ENCODE measurements at places on chromosomes 6 and 20.
A peak's percentile ranks its signal among the peaks of the same experiment; 100 is the strongest.

GRCh38 chr20:13305284-13305683, 84.2 kb downstream of the ISM1 start:
- no peak for DNase-seq

GRCh38 chr20:1075616-1076015, 42.8 kb upstream of the PSMF1 start:
- DNase-seq, result no peak

GRCh38 chr20:36629719-36630681, 16.0 kb downstream of the SLA2 start:
- no peak for DNase-seq

- DNase-seq, result peak; percentile 70
Measured at GRCh38 chr6:132819405-132820161, 5.2 kb downstream of the RPS12 start.

DNA sequence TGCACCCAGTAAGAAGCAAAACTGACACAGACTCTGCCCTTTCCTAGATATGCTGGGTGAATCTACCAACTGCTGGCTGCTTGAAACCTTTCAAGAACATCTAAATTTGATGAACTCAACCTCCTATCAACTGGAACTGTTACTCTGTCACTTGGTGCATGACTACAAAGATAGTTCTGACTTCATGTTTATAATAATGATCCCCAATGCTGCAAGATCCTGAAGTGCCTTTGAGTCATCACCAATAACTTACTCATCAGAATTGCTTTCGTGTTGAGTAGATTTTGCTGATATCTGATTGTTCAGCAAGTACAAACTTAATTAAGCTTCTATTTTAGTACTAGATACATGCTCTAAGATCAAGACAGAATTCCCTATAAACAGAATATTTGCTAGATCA, 100.2 kb upstream of the ARMC2 start:
- DNase-seq, result no peak

DNA sequence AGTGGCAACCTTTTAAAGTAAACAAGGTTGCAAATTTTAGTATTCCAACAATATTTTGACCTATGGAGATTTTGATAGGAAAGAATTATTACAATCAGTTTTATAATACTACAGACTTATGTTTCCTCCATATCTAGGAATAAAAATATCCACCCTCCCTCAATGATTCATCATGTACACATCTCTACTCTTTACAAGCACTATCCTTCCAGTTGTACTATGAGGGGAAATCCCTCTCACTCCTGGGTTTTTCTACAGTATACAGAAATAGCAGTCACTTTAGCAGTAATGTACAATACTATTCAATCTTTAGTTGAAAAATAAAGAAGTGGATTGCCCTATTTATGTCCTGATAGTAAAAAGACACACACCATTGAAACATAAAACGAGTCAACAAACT, 46.3 kb upstream of the SCML4 start:
- no peak for DNase-seq

DNA sequence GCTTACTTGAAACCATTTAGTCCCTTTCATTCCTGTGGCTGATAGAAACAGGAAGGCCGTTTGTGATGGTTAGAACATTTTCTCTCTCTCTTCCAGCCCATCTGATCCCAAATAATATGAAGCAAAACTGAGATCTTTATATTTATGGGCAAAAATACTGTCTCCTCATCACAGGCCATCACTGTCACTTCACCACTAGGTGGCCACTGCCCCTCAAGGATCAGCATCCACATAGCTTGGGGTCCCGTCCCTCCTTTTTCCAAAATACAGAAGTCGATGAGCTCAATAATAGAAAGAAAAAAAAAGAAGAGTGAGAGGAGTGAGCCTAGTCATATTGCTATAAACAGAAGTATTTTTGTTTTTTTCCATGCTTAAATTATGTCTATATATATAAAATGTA, 46.4 kb upstream of the LAMP5 start:
- no peak for DNase-seq

DNA sequence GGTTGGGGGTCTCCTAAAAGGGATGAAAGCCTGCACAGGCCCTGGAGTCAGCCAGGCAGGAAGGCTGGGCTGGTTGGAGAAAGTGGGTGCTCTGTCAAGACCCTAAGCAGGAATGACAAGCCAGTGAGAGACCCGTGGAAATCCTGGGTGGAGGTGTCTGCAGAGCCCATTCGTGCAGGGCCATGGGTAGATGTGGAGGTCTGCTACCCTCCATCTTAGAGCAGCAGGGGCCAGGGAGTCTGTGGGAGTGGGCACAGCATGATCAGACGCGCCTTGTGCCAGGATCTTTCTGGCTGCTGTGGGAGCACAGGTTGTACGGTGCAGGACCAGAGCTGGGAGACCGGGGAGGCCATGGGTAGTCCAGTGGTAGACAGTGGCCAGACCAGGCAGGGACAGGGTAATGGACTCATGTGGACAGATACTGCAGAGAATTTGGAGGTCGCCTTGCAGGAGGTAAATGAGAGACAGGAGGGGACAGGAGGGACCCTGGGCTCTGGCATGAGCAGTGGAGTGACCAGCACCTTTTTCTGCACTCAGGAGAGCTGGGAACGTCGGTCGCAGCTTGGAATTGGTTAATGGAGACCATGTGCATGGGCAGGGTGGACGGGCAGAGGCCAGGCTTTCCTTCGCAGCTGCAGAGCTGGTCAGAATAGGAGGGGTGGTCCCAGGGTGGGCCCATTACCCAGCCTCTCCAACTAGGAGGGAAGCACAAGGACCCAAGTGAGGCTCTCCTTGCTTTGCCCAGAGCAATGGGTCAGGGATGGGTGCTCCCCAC, 203.5 kb upstream of the PMEPA1 start:
- no peak for DNase-seq

DNA sequence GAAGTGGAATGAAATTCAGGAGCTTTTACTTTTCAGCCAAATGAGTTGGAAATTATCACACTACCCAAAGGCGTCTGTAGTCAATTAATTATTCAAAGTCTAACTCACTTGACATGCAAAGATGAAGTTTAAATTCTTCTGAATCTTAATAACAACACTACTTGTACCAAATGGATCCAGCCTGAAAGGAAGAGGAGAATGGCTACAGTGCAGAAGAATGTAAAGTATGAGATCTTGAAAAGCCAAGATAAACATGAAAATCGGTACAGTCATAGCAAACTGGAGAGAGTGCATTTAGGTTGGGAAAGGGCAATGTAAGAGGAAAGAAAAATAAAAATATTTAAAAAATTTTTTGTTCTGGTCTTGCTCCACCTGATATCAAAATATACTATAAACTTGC, 195.5 kb downstream of the SIM1 start:
- no peak for DNase-seq

GRCh38 chr6:136952714-136953260, 30.7 kb downstream of the SLC35D3 start:
- DNase-seq, result no peak

GRCh38 chr6:34836451-34836850, 44.6 kb downstream of the BLTP3A start:
- no peak for DNase-seq

DNA sequence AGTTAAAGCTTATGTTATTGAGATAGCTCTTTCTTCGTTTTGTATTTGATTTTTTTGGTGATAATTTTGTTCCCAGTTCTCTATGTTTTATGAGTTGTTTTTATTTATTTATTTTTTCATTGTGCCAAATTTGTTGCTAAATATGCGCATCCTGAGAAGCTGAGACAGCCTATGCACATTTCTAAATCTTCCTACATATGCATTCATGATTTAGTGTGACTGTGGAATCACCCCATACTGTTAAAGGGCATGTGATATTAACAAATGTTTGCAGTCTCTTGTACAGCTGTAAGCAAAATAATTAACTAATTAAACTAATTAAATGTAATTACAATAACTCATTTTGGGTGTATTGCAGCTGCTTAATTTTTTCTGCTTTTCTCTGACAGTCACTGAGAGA, 10.4 kb downstream of the TFAP2B start:
- DNase-seq, result no peak

- DNase-seq, result no peak
Measured at GRCh38 chr20:17825960-17826843, 126.4 kb downstream of the BANF2 start.

GRCh38 chr6:155882527-155883333, 427.1 kb upstream of the NOX3 start:
- DNase-seq, result no peak

- DNase-seq, result no peak
Measured at GRCh38 chr6:148700047-148700715, 46.6 kb upstream of the UST start.

DNA sequence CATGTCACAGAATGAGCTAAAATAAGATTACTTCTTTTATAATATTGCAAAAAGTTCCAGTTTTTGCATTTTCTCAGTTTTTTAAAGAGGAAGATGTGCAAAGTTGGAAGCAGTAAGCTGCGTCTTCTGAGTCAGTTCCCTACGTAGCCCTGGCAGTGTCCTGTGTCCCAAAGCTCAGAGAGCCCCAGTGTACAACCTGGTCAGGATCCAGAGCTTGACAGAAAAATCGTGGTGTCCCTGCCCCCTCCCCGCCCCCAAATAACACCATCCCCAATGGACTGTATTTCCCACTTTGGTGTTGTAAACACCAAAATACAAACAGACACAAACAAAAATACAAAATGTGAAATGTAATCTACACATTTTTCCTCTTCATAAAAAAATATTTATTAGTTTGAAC, 4.6 kb downstream of the SLC2A4RG start:
- no peak for DNase-seq

DNA sequence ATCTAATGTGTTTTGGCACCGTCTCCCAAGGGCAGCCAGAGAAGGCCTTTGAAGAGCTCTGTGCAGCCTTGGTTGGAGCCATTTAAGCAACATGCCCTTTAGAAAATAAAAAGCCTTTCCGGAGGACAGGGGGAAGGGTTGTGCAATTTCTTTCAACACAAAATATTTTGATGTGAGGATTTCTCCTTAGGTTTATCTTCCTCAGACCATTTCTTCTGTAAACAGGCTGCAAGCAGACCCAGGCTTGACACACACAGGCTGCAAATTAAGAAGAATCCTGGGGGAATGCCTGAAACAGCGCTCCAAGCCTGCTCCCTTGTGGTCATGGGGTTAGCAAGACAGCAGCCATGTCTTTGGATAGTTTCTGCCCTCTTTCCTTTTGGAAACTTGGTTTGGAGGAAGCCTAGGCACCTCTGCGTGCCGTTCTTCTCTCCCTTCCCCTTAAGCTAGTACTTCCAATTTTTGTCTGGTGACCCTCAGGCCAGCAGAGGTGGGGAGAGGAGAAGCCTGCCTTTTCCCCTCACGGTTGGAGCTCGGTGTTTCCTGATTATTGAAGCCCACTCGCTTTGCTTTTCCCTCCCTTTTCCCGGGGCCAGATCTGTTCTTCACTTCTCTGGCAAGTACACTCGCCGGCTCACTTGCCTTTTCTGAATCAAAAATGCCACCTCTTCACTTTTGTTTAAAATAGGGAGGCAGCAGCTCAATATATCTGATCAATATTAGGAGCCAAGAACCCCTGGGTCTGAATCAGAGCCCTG, 39.6 kb upstream of the NOX3 start:
- no peak for DNase-seq

GRCh38 chr6:129908356-129908755, 47.2 kb upstream of the TMEM244 start:
- no peak for DNase-seq

- no peak for DNase-seq
Measured at GRCh38 chr20:37638527-37638926, 55.3 kb upstream of the CTNNBL1 start.

DNA sequence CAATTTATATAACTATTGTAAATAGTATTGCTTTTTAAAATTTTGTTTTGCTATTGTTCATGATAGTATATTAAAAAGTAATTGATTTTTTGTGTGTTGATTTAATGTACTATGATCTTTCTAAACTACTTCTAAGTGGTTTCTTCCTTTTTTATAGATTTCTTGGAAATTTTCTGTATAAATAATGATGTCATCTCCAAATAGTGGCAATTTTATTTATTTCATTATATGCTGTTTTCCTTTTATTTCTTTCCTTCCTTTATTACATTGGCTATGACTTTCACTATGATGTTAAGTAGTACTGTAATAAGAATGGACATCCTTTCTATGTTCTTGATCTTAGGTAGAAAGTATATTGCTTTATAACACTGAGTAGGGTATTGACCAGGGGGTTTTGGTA, 451.5 kb upstream of the SPTLC3 start:
- DNase-seq, result no peak

DNA sequence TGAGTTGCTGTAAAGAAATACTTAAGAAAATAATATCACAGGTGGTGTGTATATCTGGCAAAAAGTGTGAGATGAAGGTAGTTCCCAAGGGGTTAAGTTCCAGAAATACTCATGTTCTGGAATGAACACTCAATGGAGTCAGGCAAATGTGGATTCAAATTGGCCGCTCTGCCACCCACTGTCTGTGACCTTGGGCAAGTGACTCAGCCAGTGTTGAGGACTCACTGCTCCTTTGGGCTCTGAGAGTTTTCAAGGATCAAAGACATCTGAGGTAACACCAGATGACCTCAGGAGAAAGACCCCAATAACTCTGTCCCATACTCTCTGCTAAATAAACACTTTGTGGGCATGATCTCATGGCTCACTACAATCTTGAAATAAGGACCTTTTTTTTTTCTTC, 59.2 kb upstream of the EYA2 start:
- no peak for DNase-seq

- no peak for DNase-seq
Measured at GRCh38 chr6:7909323-7910276, 988 bp downstream of the TXNDC5 start.

DNA sequence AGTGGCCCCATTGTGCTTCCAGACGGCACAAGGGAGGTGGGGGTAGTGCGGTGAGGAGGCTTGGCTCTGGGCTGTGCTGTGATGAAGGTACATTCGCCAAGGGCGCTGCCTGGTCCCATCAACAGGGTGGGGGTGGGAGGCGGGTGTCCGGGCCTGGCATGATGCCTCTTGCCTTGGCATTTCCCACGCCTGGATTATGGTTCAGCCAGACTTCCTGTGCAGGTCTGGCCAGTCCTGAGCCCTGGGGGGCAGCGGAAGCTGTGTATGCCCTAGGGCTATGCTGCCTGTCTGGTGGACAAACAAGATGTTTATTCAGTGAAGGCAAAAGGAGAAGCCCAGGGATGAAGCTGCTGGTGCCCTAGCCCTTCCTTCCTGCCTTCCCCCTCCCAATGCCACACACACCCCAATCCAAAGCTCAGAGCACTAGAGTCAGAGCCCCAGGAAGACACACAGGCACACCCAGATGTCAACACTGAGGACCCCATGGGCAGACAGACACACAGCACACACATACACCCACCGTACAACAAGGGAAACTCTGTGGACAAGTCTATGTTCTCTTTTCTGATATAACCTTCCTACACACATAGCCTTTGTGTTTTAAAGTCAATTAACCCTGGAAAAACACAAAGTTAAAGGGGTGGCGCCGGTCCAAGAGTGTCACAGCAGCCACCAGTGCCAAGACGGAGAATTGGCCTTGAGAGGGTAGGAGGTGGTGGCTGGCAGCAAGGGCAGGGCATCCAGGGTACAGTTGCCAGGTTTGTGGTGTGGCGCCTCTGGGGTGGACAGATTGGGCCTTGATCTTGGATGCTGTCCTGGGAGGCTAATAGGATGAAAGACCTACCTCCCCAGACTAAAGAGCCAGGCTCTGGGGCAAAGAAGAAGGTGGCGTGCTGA, 54.7 kb upstream of the SAYSD1 start:
- DNase-seq, result no peak

GRCh38 chr20:57175397-57176010, 90.9 kb downstream of the BMP7 start:
- no peak for DNase-seq
